ENCODE measurements at places on chromosomes 6 and 20. TPM values are rescaled to one million over a fixed set of nuclear protein-coding genes. Genes with fewer than 3 reads are reported as not detected.

GRCh38 chr6:30882759-30883684 is 1.3 kb upstream of the DDR1 start:
- peak overlapping the region; percentile 47 for H3K4me3 ChIP-seq
- DNase-seq: peak; percentile 55
- peaks cover 32% of the 10 kb centered on the region for H3K27me3 ChIP-seq
- H3K4me1 ChIP-seq: peaks cover 79% of the 10 kb centered on the region

- H3K27me3 ChIP-seq: no peaks in the 10 kb centered on the region
- H3K4me3 ChIP-seq: no peak overlapping the region
- peaks cover 5% of the 10 kb centered on the region for H3K36me3 ChIP-seq
- DNase-seq: no peak
- H3K4me1 ChIP-seq: peaks cover 4% of the 10 kb centered on the region
These were observed 179.3 kb downstream of the MTHFD1L start for GRCh38 chr6:151044465-151045441.

DNA sequence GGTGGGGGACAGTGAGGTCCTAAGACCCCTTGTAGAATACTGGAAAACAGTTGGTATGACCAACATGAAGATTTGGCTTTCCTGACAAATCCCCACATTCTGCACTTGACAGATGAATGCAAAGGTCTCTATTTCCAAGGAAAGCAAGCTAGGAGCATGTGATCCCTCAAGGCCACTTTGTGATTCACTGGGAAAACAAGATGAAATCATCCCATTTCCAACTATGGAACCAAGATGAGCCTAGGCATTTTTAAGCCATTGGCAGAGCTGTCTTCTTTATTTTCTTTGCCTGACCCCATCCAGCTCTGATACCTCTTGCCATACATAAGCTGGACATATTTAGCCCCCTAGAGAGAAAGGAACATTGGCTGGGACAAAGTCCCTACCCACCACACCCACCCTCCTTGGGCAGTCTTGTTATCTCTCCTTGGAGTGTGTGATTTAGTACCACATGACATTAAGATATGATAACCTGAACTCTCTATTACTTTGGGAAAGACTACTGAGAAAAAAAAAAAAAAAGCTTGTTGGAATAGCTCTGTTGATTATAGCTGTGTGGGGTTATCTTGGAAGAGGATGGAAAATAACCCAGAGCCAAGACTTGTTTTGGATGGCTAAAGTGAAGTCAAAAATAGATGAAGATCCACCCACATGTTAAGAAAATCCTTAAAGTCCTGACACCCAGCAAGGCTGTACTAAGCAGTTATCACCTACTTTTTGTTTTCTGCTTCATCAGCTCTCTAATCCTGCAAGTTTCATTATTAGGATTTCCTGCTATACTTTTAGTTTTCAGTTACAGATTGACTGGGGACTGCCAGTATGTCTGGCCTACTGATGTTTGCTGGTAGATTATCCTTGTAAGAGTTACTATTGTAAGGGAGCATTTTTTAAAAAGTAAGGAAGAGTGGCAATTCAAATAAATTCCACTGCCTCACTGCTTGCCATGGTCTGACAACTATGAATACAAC is 90.1 kb upstream of the PREP start:
- H3K4me3 ChIP-seq: no peak overlapping the region
- no peak for DNase-seq
- no peak overlapping the region for H3K27ac ChIP-seq
- no peaks in the 10 kb centered on the region for H3K27me3 ChIP-seq

DNA sequence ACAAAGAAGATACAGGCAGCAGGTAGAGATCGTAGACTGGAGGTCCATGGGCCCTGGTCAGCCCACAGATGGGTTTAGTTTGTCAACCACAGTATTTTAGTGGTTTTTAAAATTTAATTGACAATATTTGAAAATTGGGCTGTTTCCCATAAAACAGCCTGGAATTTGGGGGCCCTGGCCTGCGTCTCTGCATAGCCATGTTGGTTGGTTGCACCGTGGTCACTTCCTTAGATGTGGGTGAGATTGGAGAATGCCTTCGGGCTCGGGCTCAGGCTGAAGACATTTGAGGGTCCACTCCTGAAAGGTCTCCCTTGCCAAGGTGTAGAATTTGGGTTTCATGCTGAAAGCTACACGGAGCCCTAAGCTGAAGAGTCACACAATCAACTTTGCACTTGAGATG is 7.7 kb downstream of the DUSP22 start:
- H3K36me3 ChIP-seq: no peaks in the 10 kb centered on the region
- no peak for DNase-seq
- no peak overlapping the region for H3K27ac ChIP-seq
- no peaks in the 10 kb centered on the region for H3K27me3 ChIP-seq
- H3K4me3 ChIP-seq: no peak overlapping the region

GRCh38 chr6:155062866-155063341 is 67.8 kb downstream of the TIAM2 start:
- DNase-seq: no peak
- H3K36me3 ChIP-seq: no peaks in the 10 kb centered on the region
- H3K27ac ChIP-seq: no peak overlapping the region
- no peaks in the 10 kb centered on the region for H3K4me1 ChIP-seq

- no peaks in the 10 kb centered on the region for H3K27me3 ChIP-seq
- no peak for DNase-seq
- no peak overlapping the region for H3K27ac ChIP-seq
- no peak overlapping the region for H3K4me3 ChIP-seq
These were observed 355.5 kb upstream of the HTR1E start for GRCh38 chr6:86581833-86582232.

DNA sequence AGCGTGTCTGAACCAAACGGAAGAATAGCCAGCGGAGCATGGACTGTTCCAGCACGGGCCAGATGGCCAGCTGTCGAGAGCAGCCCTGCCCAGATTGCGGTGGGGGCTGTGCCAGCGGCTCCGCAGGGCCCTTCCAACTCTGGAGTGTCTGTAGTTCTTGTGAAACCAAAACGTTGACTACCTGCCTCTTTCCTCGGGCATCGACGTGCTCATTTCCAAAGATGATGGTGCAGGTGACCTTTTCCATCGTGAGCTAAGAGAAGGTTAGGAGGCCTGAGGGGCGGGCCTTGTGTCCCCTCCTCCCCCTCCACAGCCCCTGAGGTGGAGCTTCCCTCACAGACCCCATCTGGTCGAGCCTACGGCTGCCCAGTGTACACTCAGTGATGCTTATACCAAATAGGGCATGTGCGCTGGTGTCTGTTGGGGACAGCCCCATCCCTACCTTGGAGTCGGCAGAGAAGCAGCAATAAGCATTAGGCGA is 12.9 kb upstream of the C20orf144 start:
- no peak overlapping the region for H3K27ac ChIP-seq
- H3K4me1 ChIP-seq: peaks cover 4% of the 10 kb centered on the region
- H3K27me3 ChIP-seq: no peaks in the 10 kb centered on the region
- peaks cover 15% of the 10 kb centered on the region for H3K36me3 ChIP-seq
- H3K4me3 ChIP-seq: no peak overlapping the region

DNA sequence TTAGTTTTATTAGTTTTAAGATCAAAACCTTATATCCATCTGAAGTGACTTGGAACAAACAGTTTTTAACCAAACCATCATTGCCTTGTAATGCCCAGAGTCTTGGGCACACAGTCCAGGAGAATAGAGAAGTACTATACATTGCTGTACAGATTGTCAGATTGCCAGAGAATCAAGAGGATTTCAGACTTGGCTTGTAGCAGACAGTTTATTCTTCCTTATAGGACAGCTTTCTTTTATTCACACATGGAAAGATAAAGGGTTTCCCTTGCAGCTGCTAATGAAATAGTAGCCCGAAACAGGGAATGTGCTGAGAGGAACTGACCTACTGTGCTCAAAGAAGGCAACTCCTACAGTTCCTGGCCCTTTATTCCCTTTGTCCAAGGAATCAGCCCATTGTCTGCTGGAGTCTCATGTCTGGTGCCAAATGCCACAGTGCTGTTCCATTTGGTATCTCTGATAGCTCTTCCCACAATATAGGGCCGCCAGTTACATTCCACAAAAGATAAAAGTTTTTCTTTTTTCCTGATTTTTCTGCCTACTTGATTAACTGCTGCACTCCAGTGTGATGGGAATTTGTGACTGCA is 30.6 kb downstream of the DCBLD1 start:
- no peak for DNase-seq
- no peaks in the 10 kb centered on the region for H3K27me3 ChIP-seq
- H3K4me3 ChIP-seq: no peak overlapping the region
- no peaks in the 10 kb centered on the region for H3K4me1 ChIP-seq

DNA sequence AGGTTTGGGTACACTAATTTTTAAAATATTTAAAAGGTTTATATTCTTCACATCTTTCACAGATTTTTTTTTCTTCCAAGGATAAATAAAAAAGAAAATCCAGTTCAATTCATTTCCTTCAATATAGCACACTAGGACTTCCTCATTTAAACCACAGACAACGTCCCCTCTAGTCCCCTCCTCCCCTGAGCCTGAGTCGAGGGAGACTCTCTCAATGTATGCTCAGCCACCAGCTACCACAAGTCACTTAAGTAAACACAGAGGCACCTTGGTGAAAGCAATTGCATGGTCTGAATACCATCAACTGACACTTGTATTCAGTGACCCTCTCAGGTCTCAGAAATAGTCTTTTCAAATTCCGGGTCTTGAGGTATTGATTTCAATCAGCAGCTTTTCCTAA is 88.6 kb downstream of the SIM1 start:
- H3K4me1 ChIP-seq: no peaks in the 10 kb centered on the region
- H3K4me3 ChIP-seq: no peak overlapping the region
- no peak for DNase-seq
- H3K27me3 ChIP-seq: peaks cover 2% of the 10 kb centered on the region
- no peak overlapping the region for H3K27ac ChIP-seq
- no peaks in the 10 kb centered on the region for H3K36me3 ChIP-seq

GRCh38 chr6:3181105-3181504 is 23.8 kb upstream of the TUBB2A start:
- no peaks in the 10 kb centered on the region for H3K4me1 ChIP-seq
- no peak overlapping the region for H3K4me3 ChIP-seq
- DNase-seq: no peak
- no peaks in the 10 kb centered on the region for H3K36me3 ChIP-seq
- no peak overlapping the region for H3K27ac ChIP-seq
- peaks cover 2% of the 10 kb centered on the region for H3K27me3 ChIP-seq

DNA sequence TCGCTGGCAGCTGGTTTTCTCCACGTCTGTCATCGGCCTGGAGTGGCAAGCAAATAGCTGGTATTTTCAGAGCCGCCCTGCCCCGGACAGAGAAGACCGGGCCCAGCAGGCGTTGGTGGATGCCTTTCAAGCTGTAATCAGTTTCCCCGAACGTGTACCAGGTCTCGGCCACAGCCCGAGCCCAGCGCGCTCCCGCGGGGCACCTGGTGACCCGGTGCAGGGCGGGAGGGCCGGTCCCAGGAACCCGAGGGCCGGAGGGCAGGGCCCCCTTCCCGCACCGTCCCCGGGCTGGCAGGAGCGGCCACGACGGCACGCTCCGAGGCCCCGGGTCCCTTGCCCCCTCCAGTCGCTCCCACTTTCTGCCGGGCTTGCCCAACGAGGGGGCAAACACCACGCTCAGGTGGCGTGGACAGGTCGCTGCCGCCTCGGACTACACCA is 348 bp upstream of the PYGB start:
- peaks cover 14% of the 10 kb centered on the region for H3K4me1 ChIP-seq
- H3K36me3 ChIP-seq: peaks cover 3% of the 10 kb centered on the region
- H3K4me3 ChIP-seq: peak overlapping the region; percentile 87
- no peak for DNase-seq
- H3K27ac ChIP-seq: peak overlapping the region; percentile 52
- peaks cover 2% of the 10 kb centered on the region for H3K27me3 ChIP-seq

DNA sequence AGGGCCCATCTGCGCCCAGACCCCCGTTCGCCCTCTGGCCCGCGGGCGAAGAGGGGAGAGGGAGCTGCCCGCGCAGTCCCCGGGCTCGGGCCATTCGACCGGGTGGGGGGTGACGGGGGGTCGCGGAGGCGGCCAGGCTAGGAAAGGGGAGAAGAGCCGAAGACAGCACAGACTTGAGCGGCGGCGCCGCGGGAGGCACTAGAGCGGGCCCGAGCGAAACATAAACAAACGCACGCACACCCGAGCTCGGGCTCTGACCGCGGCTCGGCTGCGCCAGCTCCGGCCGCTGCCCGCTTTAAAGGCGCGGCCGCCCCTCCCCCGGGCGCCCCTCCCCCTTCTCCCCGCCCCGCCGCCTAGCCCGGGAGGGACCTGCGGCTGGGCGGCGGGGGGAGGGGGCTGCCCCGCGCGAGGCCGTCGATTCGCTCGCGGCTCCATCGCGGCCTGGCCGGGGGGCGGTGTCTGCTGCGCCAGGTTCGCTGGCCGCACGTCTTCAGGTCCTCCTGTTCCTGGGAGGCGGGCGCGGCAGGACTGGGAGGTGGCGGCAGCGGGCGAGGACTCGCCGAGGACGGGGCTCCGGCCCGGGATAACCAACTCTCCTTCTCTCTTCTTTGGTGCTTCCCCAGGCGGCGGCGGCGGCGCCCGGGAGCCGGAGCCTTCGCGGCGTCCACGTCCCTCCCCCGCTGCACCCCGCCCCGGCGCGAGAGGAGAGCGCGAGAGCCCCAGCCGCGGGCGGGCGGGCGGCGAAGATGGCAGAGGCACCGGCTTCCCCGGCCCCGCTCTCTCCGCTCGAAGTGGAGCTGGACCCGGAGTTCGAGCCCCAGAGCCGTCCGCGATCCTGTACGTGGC is at the start of gene FOXO3:
Gene FOXO3 (plus strand): TSS at position 455 of the 846 bp plus-strand sequence. CDS start 292 bp downstream, at position 747.
- peak within 1 kb of the TSS; percentile 80 for H3K27ac ChIP-seq
- peaks cover 5% of the 10 kb centered on the region for H3K36me3 ChIP-seq
- H3K4me3 ChIP-seq: peak within 1 kb of the TSS; percentile 83
- H3K27me3 ChIP-seq: no peaks in the 10 kb centered on the region
- peaks cover 33% of the 10 kb centered on the region for H3K4me1 ChIP-seq

DNA sequence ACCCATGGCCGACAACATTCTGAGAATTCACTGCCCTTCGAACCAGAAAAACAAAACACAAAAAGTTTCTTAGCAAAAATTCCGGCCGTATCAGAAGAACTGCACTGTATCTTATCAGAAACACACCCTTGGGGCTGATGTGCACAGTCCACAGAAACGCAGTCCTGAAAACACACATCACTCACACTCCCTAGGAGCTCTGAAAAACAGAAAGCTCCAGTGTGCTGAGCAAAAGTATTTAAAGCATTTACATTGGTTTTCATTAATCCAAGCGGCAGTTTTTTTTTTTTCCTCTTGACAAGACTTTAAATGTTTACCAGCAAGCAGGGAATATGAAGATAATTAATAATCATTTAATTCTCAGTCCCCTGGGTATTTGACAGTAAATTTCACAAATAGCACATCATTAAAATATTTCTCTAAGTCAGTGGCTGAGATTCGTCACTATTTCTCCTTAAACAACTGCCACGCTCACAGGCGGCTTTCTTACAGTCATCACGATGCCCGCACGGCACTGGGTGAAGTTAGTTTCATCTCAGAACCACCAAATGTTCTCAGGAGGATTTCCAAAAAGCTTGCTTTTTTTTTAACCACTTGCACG is 13.3 kb downstream of the NFATC2 start:
- H3K36me3 ChIP-seq: no peaks in the 10 kb centered on the region
- DNase-seq: no peak
- no peak overlapping the region for H3K4me3 ChIP-seq
- peaks cover 30% of the 10 kb centered on the region for H3K4me1 ChIP-seq
- no peak overlapping the region for H3K27ac ChIP-seq

- no peak overlapping the region for H3K4me3 ChIP-seq
- no peak overlapping the region for H3K27ac ChIP-seq
- peaks cover 41% of the 10 kb centered on the region for H3K27me3 ChIP-seq
These were observed 8.1 kb downstream of the SCRT2 start for GRCh38 chr20:667351-668034.

- no peak overlapping the region for H3K27ac ChIP-seq
- no peak overlapping the region for H3K4me3 ChIP-seq
- no peaks in the 10 kb centered on the region for H3K4me1 ChIP-seq
These were observed 529.2 kb downstream of the HAO1 start for GRCh38 chr20:7411075-7411474.

ALDH5A1 gene
- polyA plus RNA-seq: 13.4 TPM

VSTM2L gene
- polyA plus RNA-seq: 2.7 TPM

SLA2 gene
- polyA plus RNA-seq: 6.8 TPM

BHLHE23 gene
- 0.37 TPM for polyA plus RNA-seq

VWA7 gene
- polyA plus RNA-seq: 0.66 TPM

SEC63 gene
- 50.6 TPM for polyA plus RNA-seq

REM1 gene
- 1.2 TPM for polyA plus RNA-seq

All from thymus (tissue), 14 donors.